Fibroblast of skin of left biceps (primary cell): ENCODE measurements at places on chromosomes 1 and 21.

GRCh38 chr1:14238472-14239307 is 359.8 kb upstream of the KAZN start:
- DNase-seq, result no peak

DNA sequence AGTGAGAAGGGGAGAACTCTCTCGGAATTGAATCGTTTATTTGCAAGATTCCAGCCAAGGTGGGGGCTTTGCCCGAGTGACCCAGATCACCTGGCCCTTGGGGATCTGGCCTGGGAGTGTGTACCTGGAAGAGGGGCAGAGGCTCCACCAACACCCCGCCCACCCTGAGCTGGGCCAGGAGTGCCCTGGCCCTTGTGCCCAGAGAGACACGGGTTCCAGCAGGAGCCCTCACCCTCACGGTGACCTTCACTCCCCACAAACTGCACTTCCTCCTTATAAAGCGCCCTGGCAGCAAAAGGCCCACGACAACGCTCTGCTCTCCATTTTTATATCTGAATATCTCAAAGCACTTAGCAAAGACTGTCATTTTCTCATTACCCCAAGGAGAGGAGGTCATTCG is 16.6 kb downstream of the CASZ1 start:
- DNase-seq, result no peak

- no peak for DNase-seq
Observed at GRCh38 chr21:14591882-14592281, 45.8 kb upstream of the SAMSN1 start.

GRCh38 chr1:116371752-116372151 is 1.3 kb upstream of the ATP1A1 start:
- DNase-seq, result no peak

GRCh38 chr1:7159116-7159781 is 374.0 kb downstream of the CAMTA1 start:
- no peak for DNase-seq

DNA sequence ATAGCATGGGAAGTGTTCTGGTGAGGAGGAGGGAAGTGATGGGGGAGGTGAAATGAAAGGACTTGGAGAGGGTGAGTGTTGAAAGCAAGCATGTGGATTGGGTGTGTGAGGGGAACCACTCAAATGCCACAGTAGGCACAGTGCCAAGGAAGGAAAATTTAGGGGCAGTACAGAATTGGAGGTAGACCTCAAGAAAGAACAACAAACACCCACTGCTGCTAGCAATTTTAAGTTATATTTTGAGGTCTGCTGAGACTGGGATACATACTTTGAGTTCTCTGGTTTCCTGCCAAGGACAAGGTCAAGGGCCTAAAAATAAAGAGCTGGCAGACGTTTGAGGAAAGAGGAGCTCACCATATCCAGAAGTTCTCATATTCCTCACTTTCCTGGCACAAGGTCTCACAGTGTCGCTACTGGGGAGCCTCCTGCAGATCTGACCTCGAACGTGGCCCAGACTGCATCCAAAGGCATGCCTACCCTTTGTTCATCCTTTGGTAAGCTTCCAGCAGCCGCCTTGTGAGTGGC is 104.0 kb downstream of the BRINP2 start:
- peak; percentile 57 for DNase-seq

GRCh38 chr1:46767649-46768282 is 31.1 kb upstream of the CYP4B1 start:
- no peak for DNase-seq

- no peak for DNase-seq
Observed at GRCh38 chr1:206112600-206113301, 4.4 kb downstream of the AVPR1B start.

DNA sequence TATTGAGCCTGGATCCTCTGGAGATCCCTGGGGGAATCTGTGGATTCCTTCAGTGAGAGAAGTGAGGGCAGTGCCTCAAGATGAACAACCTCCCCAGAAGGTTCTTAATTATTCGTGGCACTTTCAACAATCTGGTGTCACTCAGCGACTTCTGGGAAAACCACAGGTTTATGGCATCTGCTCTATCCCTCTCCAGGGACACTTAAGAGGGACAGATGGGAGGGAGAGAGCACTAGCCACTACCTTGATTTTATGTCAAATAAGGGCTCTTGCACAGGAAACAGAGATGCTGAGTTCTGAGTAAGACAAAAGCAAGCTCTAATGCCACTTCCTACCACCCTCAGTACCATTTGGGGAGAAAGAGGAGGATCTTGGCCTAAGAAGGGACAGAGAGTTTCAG is 21.2 kb upstream of the CHI3L1 start:
- no peak for DNase-seq

GRCh38 chr21:31882711-31883110 is 9.9 kb downstream of the HUNK start:
- no peak for DNase-seq

- no peak for DNase-seq
Observed at GRCh38 chr1:216903382-216903740, 180.1 kb upstream of the ESRRG start.

- no peak for DNase-seq
Observed at GRCh38 chr21:37522641-37523295, 156.2 kb downstream of the DYRK1A start.
